Skeletal muscle cell (primary cell): ENCODE measurements at places on chromosomes 16 and 17.

DNA sequence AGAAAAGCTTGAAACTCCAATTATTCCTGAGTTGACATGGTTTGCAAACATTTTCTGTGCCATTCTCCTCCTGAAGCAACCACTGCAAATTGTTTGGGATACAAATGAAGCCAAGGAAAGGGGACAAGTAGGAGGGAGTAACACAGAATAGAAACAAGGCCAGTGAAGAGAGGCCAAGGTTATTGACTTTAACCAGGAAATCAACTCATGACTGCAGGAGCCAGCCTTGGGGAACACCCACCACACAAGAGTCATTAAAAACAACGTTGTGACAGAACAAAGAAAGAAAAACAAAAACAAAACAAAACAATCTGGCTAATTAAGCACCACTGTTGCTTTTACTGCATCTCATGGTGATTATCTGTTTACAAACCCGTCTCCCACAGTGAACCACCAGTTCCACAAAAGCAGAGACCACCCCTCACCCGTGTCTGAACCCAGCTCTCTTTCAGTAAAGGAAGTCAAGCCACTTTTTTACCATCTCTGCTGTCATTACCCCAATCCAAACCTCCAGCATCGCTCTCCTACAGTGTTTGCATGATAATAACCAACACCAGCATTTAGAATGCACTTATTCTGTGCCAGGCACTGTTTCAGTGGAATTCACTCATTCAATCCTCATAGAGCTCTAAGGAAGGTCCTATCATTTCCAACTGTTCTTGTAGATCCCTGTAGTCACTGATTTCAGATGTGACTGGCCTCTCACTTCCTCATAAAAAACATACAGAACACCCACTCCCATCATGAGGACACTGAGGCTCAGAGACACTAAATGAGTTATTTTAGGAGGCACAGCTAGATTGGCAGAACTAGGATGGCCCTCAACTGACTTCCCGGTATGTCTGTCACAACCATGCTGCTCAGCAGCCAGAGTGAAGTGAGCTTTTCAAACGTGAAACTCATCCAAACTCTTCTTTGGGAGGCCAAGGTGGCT is 2.0 kb downstream of the ZDHHC1 start:
- no peak for DNase-seq

DNA sequence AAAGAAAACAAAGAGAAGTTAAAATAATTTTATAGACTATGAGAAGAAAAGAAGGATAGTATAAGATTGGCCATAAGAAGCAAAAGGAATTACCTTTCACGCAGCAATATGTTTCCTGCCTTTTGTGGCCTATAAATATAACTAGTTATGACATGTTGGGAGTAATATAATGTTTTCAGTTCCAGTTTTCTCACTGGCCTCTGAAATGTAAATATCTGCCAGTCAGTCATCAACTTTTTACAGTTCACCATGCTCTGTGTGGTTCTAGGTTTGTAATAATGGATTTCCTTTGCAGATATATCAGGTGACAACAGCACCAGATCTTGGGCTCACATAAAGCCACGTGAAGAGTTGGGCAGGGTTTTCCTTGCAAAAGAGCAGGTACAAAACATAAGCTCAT is 94.3 kb downstream of the ABCA8 start:
- no peak for DNase-seq

DNA sequence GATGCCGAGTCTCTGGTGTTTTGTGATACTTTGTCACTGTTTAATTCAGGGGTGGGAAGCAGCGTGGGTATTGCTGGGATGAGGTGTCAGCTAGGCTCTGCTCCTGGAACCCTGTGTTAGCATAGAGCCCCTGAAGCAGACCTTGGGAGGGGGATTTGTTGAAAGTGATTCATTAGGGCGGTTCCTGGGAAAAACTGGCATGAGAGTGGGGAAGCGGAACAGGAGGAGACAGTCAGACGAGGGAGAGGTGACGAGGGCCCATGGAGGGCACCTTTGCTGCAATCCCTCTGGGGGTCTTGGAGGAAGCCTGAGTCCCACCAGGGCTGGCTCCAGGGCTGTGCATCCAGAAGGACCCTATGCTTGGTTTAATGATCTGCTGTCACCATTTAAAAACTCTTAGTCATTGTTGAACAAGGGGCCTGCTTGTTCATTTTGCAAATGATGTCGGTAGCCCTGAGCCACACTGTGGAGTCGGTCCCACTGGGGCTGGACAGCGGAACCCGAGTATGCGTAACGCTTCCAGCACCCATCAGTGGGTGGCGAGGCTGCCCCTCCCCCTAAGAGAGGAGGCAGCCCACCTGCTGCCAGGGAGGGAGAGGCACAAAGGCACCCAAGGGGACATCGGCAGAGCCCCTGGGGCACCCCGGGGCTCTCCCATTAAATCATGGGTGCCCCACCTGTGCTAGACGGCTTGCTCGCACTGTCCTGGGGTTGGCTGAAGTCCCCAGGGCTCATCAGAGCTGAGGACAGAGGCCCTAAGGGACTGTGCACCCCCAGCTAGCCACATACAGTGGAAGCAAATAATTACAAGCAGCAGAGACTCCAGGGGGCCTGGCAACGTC is 35.4 kb downstream of the WFDC1 start:
- DNase-seq: no peak

GRCh38 chr17:26809033-26809432 is 484.9 kb upstream of the WSB1 start:
- no peak for DNase-seq
